ENCODE measurements at places on chromosomes 4 and X.

GRCh38 chrX:45935408-45935807 is 609.8 kb downstream of the ZNF674 start:
- DNase-seq, result no peak

DNA sequence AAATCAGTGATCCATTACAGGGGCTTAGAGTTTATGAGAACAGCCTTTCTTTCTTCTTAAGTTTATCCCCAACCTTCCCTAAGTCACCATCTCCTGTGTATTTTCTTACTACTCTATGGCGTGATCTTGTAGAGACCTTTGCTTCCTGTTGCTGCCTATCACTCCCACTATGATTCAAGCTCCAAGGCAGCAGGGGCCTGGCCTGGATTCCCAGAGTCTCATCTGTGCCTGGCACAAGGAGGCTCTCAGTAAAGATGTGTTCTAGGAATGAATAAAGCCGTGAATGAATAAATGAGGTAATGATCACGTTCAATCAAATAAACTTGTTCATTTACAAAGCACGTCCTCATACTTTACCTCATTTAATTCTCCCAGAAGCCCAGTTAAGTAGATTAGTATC is 45.4 kb downstream of the CC2D2A start:
- no peak for DNase-seq

DNA sequence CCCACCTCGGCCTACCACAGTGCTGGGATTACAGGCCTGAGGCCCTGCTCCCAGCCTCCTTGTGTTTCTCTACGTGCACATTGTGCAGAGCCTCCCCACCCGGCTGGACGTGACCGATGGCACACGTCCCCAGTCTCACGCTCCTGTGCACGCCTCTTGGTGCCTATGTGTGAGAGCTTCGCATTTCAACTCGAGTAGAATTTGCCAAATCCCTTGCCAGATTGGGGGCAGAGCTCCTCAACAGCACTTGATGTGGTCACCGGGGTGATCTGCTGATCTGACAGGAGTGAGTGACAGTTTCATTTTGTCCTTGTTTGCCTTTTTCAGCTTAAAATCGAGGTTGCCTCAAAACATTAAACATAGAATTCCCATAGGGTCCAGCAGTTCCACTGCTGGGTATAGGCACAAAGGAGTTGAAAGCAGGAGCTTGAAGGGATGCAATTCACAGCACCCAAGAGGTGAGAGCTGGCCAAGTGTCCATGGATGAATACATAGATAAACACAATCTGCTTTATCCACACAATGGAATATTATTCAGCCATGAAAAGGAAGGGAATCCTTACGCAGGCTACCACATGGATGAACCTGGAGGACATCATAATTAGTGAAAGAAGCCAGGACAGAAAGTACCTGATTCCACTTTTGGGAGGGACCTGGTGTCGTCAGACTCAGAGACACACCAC is 17.6 kb downstream of the TMEM187 start:
- no peak for DNase-seq

- no peak for DNase-seq
Measured at GRCh38 chrX:14079891-14080430, 50.3 kb upstream of the GEMIN8 start.

- DNase-seq, result no peak
Measured at GRCh38 chr4:4871573-4872313, 12.3 kb downstream of the MSX1 start.

DNA sequence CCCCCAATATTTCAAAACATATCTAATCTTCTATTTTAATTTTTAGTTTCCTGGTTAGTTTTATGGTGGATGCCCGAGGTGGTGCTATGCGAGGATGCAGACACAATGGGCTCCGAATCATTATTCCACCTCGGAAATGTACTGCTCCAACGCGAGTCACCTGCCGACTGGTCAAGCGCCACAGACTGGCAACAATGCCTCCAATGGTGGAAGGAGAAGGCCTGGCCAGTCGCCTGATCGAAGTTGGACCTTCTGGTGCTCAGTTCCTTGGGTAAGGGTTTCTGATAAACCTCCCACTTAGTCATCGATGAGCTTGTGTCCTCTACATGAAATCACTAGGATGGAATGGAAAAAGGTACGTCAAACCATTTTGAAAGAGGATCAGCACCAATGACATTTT is 280.7 kb downstream of the ANK2 start:
- DNase-seq, result no peak

- DNase-seq, result no peak
Measured at GRCh38 chr4:104868533-104868932, 278.1 kb upstream of the TET2 start.

- DNase-seq, result peak; percentile 0
Measured at GRCh38 chr4:111854494-111855087, 290.7 kb upstream of the FAM241A start.

DNA sequence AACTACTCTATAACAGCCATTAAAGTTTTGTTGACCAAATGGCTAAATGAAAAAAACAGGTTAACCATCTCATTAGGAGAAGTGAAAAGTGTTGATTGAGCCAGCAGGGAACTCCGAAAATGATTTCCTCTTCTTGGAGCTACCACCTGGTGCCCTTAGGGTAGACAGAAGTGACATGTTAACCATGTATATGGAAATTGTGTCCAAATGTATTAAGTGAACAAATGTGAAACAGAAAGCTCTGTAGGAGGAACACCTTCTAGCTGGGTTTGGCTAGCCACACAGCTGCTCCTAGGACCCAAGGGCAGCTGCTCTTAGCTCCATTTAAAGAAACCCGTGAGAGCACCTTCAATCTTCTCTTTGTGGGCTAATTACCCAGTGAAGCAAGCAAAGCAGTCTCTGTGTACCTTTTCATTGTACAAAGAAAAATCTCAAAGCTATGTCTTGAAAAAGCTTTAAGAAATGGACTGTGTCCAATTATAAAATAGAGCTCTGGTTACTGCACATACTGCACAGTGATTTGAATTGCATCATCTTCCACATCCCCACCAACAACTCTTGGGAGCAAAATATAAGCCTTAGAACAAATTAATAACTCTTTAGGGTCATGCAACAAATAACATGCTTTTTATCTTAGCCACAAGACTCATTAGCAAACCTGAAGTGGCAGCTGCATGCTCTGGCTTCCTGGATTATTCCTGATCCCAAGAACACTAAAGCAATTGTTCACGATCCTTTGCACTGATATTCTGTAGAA is 59.2 kb upstream of the PARM1 start:
- no peak for DNase-seq

DNA sequence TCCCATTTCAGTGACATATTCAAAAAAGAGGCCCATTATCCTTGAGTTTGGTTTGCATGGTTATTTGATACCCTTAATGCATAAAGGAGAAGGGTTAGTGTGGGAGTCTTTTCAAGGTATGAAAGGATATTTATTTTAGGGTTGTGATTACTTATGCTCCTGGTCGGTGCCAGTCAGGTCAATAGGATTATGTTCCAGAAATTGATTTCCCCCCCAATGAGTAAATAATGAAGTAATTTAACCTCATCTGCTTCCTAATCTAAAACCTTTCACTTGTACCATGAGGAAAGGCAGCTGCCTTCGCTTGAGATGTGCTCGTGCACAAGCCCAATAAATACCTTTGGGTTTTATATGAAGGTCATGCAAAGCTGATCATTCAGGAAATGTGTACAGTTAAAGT is 55.0 kb upstream of the NR0B1 start:
- DNase-seq, result peak; percentile 98

GRCh38 chr4:184169225-184169867 is 48.3 kb downstream of the ENPP6 start:
- DNase-seq, result no peak

- DNase-seq, result no peak
Measured at GRCh38 chr4:169414913-169415312, 144.2 kb upstream of the SH3RF1 start.

DNA sequence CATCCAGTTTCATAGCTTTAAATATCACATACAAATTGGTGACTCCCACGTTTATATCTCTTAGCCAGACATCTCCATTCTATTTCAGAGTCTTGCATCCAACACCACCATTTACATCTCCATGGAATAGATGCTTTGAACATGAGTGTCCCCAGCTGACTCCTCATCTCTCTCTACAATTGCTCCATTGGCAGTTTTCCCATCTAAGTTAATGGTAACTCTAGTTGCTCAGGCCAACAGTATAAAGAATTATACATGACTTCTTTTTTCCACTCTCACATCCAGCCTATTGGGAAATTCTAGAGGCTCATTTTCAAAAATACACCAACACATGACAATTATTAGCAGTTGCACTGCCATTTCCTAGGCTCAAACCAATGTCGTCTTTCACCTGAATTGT is 388.2 kb downstream of the STIM2 start:
- DNase-seq, result no peak

GRCh38 chr4:8110071-8110986 is 48.3 kb downstream of the ABLIM2 start:
- DNase-seq, result no peak

- DNase-seq, result no peak
Measured at GRCh38 chr4:16914208-16914607, 15.8 kb upstream of the LDB2 start.

- DNase-seq, result peak; percentile 92
Measured at GRCh38 chrX:41468647-41469323, 21.6 kb downstream of the NYX start.

DNA sequence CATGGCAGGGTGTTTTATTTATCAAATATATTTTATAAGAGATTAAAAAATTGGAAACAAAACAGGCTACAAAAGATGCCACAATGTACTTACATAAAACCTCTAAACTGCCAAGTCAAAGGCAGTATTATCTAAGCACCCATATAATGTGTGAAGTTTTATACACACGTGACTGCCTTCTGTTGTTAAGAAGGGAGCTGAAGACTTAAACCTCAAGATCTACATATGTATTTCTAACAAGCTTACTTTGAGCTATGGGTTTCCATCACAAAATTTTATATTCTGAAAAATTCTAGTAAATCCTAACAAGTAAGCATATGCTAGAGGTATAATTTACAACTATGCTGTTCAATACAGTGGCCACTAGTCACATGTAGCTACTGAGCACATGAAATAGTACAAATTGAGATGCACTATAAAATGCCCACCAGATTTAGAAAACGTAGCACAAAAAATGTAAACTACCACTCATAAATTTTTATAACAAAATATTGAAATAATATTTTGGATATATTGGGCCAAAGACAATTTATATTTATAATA is 9.8 kb downstream of the ATP8A1 start:
- no peak for DNase-seq

- no peak for DNase-seq
Measured at GRCh38 chr4:78308517-78308916, 243.1 kb upstream of the ANXA3 start.

DNA sequence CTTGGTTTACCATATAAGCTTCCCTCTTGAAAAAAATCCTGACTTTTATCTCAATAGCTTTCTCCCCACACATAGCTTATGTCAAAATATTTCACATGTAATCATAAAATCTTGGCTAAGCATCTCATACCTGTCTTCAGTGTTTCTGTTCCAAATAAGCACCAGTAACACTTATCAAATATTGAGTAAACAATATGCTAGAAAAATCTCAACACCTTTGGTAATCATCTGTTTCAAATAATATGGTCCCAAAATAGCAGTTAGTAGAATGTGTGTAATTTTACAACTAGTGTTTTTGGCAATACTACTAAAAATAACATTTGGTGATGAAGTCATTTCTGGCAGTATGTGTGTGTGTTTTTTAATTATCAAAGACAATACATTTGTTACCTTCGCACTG is 2138.2 kb downstream of the PCDH7 start:
- DNase-seq, result no peak

DNA sequence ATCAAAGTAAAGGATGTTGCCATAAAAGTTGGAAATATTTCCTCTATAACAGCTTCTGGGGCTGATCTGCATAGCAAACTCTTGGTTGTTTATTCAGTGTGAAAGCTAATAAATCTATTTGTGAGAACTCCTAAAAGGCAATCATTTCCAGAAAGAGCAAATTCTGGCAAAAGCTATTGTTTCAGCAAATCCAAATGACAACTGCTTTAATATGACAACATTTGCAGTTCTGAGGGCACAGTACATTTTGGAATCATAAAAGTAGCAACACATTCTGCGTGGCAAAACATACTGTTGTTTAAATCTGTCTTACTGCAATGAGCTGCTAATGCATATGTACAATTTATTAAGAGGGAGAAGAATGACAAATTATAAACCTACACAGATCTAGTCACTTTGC is 818.1 kb downstream of the FSTL5 start:
- no peak for DNase-seq

- peak; percentile 66 for DNase-seq
Measured at GRCh38 chr4:88949605-88950004, 107.4 kb downstream of the FAM13A start.

DNA sequence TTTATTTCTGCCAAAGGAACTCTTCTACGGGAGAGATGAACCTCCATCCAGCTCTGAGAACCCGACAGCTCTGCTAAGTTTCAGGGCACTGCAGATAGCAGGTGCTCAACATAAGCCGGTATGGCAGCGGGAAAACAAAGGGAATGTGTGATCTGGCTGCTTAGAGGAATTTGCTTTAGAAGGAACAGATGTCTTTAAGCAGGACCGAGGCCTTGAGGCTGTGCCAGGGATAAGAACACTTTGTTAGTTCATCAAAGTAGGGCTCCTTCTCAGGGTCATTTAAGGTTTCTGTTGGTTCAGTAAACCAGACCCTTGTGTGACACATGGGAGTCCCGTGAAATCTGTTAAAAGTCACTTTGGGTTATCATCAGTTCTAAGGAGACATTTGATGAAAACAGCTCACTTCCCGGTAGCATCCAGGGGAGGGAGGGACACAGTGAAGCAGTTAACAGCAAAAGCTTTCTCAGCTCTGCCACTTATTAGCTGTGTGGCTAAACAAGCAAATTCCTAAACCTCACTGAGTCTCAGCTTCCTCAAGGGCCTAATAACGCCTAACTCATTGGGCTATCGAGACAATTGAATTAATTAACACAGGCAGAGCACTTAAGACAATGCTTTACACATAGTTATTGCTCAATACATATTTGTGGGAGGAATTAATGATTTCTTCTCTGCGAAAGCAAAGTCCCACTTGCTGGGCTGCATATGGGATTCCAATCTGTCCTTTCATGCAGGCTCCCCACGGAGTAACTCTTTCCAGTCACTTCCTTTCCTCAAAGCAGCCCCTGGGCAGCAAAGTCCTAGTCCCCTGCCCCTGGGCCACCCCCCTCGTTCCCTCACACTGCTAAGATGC is 2.9 kb upstream of the FTSJ1 start:
- DNase-seq, result no peak

DNA sequence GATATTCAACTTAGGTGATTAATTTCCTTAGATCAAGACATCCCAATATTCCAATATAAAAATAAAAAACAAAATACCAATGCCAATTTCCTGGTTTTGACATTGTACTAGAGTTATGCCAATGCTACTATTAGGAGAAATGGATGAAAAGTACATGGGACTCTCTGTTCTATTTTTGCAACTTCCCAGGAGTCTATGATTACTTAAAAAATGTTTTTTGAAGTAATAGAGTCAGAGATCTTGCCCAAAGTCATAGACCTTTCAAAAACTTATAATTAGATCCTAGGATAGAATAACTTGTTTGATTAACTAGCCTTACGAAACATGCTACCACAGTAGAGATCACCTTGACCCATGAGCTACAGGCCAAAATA is 73.6 kb upstream of the MAOA start:
- DNase-seq, result no peak

- DNase-seq, result no peak
Measured at GRCh38 chrX:44802613-44803012, 41.2 kb upstream of the DUSP21 start.

- DNase-seq, result no peak
Measured at GRCh38 chr4:54527532-54527931, 130.2 kb upstream of the KIT start.
